MCF 10A (cell line): ENCODE measurements at places on chromosomes 11 and 22. TPM values are rescaled to one million over a fixed set of nuclear protein-coding genes. Genes with fewer than 3 reads are reported as not detected.

Gene EMID1
- not detected in 2 replicates for total RNA-seq

Gene PDGFD
- 0.27 and 0.61 TPM in 2 replicates for total RNA-seq

Gene OR51B2
- total RNA-seq, result not detected in 2 replicates

Gene RIC3
- 0.65 and 0.96 TPM in 2 replicates for total RNA-seq

Gene ZFTA
- 2.6 and 5.2 TPM in 2 replicates for total RNA-seq

Gene CTSF
- 8.6 and 11.8 TPM in 2 replicates for total RNA-seq

Gene DUSP8
- total RNA-seq, result 10.4 and 17.6 TPM in 2 replicates

Gene EIF4ENIF1
- 25.6 and 31.1 TPM in 2 replicates for total RNA-seq

Gene SLC29A2
- total RNA-seq, result 3.6 and 7.0 TPM in 2 replicates

Gene RASSF10
- total RNA-seq, result not detected in 2 replicates

Gene CSRP3
- total RNA-seq, result not detected in 2 replicates
